Peyer's patch (tissue), 4 donors: ENCODE measurements at places on chromosomes 4 and X.

DNA sequence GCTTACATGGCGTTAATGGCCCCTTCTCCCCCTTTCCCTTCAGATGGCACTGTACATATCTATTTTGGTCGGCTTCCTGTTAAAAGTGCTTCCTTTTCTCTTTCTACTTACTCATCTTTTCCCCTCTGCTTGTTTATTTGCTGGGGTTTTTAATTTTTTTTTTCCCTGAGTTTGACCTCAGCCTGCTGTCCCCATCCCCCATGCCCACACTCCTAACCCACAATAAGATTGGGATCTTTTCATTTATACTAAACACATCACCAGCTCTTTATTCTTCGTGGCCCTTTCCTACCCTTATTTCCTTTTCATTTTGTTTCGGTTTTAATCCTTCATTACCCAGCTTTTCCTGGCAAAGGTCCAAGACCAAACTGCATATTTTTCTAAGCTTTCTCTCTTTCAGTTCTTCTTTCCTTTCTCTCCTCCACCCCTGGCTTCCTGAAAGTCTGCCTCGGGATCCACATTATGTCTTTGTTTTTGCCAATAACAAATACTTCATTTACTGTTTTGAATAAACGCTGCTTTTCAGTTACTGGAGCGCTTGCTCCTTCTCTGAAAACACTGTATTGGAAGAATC lies 152.0 kb upstream of the USP9X start:
- H3K36me3 ChIP-seq: no peaks in the 10 kb centered on the region
- no peak overlapping the region for H3K4me3 ChIP-seq
- H3K27me3 ChIP-seq: no peaks in the 10 kb centered on the region
- no peaks in the 10 kb centered on the region for H3K4me1 ChIP-seq
- DNase-seq: no peak

DNA sequence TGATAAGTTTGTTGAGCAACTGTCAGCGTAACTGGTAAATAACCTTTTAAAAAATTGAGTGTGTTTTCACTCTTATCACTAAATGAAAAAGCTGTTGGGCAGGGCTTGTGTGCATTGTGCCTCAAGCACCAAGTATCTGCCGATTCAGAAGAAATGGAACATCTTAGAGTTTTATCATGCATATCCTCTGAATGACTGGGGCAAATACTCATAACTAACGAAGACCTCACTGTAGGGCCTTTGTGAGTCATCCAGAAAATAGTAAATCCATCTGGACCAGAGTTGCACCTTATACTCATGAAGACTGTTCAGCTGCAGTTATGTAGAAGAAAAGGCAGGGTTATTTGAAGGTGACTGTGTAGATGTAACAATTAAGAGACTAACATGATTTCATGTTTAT lies 222.1 kb downstream of the CAMK2D start:
- no peaks in the 10 kb centered on the region for H3K27me3 ChIP-seq
- no peak overlapping the region for H3K27ac ChIP-seq
- H3K4me1 ChIP-seq: no peaks in the 10 kb centered on the region
- no peak for DNase-seq
- H3K36me3 ChIP-seq: no peaks in the 10 kb centered on the region

GRCh38 chrX:109343671-109344070 lies 138.2 kb downstream of the GUCY2F start:
- no peaks in the 10 kb centered on the region for H3K4me1 ChIP-seq
- H3K27me3 ChIP-seq: no peaks in the 10 kb centered on the region
- H3K36me3 ChIP-seq: no peaks in the 10 kb centered on the region
- DNase-seq: no peak
- H3K27ac ChIP-seq: no peak overlapping the region

- H3K4me3 ChIP-seq: no peak overlapping the region
- no peaks in the 10 kb centered on the region for H3K4me1 ChIP-seq
- no peaks in the 10 kb centered on the region for H3K36me3 ChIP-seq
These were observed 54.4 kb upstream of the FTHL17 start for GRCh38 chrX:31126205-31126604.

DNA sequence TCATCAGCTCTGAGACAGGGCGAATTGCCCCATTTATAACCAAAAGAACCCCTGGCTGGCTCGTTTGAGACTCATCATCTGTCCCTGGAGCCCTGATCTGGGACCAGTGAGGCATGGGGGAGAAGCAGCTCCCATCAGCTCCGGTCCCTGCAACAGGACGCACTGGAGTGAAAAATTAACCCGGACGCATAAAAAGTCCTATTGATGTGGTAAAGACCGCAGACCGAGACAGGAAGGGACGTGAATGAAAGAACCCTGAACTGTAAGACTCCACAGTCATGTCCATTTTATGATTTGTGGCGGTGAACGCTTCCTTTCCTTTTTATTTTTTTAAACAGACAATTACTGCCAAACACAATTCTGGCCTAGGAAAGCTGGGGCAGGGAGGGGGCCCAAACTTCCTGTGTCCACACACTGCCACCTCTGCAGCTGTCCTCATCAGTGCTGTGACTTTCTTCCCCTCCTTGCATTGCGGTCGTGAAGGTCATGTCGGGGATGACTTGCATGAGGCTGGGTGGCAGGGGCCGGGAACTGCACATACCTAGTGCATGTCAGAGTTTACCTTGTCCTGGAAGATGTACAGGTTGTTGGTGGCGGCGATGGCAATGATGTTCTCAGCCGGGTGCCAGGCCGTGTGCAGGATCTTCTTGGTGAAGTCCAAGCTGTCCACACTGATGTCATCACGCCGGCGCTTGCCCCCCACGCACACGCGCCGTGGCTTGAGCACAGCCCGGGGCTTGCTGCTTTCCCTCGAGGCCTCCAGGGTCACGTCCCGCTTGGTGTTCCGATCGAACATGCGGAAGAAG lies 53.3 kb downstream of the WFS1 start:
- no peak overlapping the region for H3K4me3 ChIP-seq
- no peaks in the 10 kb centered on the region for H3K27me3 ChIP-seq
- no peak for DNase-seq
- peaks cover 6% of the 10 kb centered on the region for H3K4me1 ChIP-seq
- H3K36me3 ChIP-seq: no peaks in the 10 kb centered on the region

DNA sequence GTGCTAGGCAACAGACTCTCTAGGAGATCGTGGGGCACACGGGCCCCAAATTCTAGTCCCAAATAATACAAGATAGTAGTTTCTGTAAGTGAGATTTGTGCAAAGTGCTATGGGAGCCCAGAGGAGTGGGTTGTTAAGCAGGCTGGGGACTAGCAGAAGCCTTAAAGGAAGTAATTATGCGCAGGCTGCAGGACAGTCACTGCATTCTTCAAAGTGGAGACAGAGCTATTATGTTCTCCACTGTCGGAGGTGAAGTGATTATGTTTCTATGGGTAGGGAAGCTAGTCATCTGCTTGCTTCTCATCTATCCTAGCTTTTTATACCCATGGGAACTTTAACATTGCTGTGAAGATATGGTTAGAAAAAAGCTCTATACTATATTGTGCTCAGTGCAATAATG lies 154.2 kb downstream of the CPE start:
- no peaks in the 10 kb centered on the region for H3K27me3 ChIP-seq
- no peak overlapping the region for H3K4me3 ChIP-seq
- no peaks in the 10 kb centered on the region for H3K36me3 ChIP-seq

GRCh38 chr4:181105487-181105886 lies 1137.7 kb upstream of the TENM3 start:
- H3K4me3 ChIP-seq: no peak overlapping the region
- DNase-seq: no peak
- no peaks in the 10 kb centered on the region for H3K36me3 ChIP-seq
- no peaks in the 10 kb centered on the region for H3K4me1 ChIP-seq

- no peaks in the 10 kb centered on the region for H3K36me3 ChIP-seq
- no peak overlapping the region for H3K27ac ChIP-seq
- no peak for DNase-seq
- no peaks in the 10 kb centered on the region for H3K27me3 ChIP-seq
These were observed 225.3 kb downstream of the PPP3CA start for GRCh38 chr4:101122019-101122418.

GRCh38 chrX:95754411-95754810 lies 930.2 kb upstream of the DIAPH2 start:
- no peaks in the 10 kb centered on the region for H3K4me1 ChIP-seq
- no peak for DNase-seq
- H3K27me3 ChIP-seq: no peaks in the 10 kb centered on the region
- H3K4me3 ChIP-seq: no peak overlapping the region

DNA sequence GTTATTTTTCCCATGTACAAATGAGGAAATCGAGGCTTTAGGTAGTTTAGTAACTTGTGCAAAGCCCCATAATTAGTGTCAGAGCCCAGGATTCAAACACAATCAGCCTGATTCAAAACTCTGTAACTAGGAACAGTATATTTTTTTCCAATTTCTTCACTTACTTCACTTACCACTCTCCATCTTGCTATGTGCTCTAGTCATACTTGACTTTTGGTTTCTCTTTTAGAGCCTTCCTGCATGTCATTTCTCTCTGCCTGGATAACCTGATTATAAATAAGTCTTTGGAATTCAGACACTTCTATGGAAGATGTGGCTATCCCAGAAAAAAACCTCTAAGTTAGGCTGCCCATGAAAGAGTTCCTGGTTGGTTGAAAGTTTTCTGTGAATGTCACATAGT lies 22.2 kb downstream of the SATL1 start:
- no peaks in the 10 kb centered on the region for H3K36me3 ChIP-seq
- H3K4me1 ChIP-seq: no peaks in the 10 kb centered on the region

DNA sequence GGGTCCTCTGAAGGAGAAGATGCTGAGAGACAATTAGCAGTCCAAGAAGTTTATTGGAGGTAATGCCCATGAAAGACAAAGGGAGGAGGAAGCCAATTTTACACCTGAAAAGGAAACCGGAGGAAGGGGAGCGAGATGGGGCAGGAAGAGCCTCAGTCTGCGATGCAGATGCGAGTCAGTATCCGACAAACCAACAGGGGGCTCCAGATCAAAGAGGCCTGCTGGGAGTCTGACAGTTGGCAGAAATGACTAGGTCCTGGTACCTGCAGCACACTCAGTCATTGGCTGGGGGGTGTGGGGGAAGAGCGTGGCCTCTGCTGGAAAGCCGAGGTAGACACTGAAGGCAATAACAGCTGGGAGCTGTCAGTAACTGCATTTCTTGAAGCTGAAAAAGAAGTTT lies 231.1 kb upstream of the CENPE start:
- no peaks in the 10 kb centered on the region for H3K36me3 ChIP-seq
- no peaks in the 10 kb centered on the region for H3K4me1 ChIP-seq
- no peak overlapping the region for H3K4me3 ChIP-seq
- DNase-seq: no peak
- H3K27ac ChIP-seq: no peak overlapping the region

DNA sequence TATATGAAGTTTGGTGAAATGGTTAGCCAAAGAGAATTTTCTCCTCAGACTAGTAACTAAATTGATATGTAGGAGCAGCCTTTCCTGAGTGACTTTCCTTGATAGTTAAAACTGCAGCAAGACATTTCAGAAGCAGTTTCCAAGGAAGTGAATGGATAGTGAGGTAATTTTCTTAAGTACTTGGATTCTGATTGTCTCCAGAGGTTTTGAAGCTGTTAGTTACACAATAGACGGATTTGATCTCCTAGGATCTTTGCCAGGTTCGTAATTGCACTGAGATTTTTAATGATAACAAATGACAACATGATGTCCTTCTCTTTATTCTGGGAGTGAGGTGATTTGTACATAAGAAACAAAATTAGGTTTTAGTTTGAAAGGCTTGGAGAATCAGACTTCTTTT lies 29.2 kb downstream of the PRRG1 start:
- no peak overlapping the region for H3K27ac ChIP-seq
- H3K4me3 ChIP-seq: no peak overlapping the region
- no peak for DNase-seq
- no peaks in the 10 kb centered on the region for H3K27me3 ChIP-seq
- no peaks in the 10 kb centered on the region for H3K36me3 ChIP-seq

- no peak for DNase-seq
- H3K4me3 ChIP-seq: no peak overlapping the region
- no peaks in the 10 kb centered on the region for H3K27me3 ChIP-seq
- H3K36me3 ChIP-seq: no peaks in the 10 kb centered on the region
These were observed 174.6 kb downstream of the INPP4B start for GRCh38 chr4:142671516-142671915.

- H3K4me3 ChIP-seq: no peak overlapping the region
- no peaks in the 10 kb centered on the region for H3K36me3 ChIP-seq
- DNase-seq: no peak
These were observed 14.0 kb upstream of the TAPT1 start for GRCh38 chr4:16240300-16240699.

DNA sequence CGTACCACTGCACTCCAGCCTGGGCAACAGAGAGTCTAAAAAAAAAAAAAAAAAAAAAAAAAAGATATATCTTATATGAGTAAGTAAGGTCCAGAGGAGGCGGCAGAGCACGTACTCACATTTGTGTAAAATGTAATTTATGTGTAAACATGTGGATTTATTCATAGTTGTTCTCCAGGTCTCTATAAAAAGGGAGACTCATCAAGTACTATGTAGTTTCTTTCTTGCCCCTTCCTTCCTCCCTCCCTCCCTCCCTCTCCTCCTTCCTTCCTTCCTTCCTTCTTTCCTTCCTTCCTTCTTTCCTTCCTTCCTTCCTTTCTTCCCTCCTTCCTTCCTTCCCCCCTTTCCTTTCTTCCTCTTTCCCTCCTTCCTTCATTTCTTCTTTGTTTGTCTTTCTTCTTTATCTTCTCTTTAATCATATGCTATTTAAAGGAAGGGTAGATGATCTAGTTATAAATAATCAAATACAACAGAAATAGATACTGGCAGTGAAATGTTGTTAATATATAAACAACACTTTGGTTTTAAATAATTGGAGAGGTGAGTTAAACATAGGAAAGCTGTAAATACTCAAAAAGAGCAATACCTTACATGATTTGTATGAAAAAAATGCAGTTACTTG lies 344.8 kb downstream of the ANK2 start:
- no peak overlapping the region for H3K4me3 ChIP-seq
- H3K36me3 ChIP-seq: no peaks in the 10 kb centered on the region
- H3K27ac ChIP-seq: no peak overlapping the region
- H3K27me3 ChIP-seq: no peaks in the 10 kb centered on the region
- DNase-seq: no peak

GRCh38 chrX:40383969-40384368 lies 196.8 kb upstream of the ATP6AP2 start:
- no peaks in the 10 kb centered on the region for H3K36me3 ChIP-seq
- no peaks in the 10 kb centered on the region for H3K27me3 ChIP-seq
- H3K4me3 ChIP-seq: no peak overlapping the region
- no peak for DNase-seq

DNA sequence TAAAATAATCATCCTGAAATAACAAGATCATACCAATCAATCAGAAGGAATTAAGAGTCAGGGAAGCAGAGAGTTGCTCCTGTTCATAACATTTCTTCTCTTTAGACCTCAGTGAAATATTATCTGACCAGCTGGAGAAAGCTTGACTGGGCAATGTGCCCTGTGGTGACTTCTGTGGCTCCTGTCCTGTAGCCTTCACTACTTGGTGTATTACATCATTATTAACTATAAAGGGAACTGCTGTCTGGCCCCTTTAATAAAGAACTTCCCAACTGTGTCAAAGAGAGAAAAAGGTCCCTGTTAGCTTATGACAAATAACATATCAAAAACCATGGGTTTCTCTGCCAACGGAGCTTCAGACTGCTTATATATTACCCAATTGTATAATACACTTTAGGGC lies 18.0 kb downstream of the OPHN1 start:
- no peak for DNase-seq
- H3K4me1 ChIP-seq: no peaks in the 10 kb centered on the region
- no peak overlapping the region for H3K27ac ChIP-seq
- H3K36me3 ChIP-seq: no peaks in the 10 kb centered on the region
- no peak overlapping the region for H3K4me3 ChIP-seq
